ENCODE measurements at places on chromosomes 2 and 18. TPM values are rescaled to one million over a fixed set of nuclear protein-coding genes. Genes with fewer than 3 reads are reported as not detected.

Gene STK17B
- total RNA-seq: 483 TPM

Gene SERPINB13
- not detected for total RNA-seq

Gene PLGLB2
- 2.4 TPM for total RNA-seq

Gene EIF2AK2
- total RNA-seq: 101 TPM

Gene MEIS1
- not detected for total RNA-seq

Gene GALNT13
- total RNA-seq: 0.64 TPM

Gene SERPINB11
- total RNA-seq: not detected

Gene PROM2
- 0.82 TPM for total RNA-seq

Gene SERPINB4
- total RNA-seq: not detected

Gene WBP1
- total RNA-seq: 66.8 TPM

Gene SCN7A
- total RNA-seq: not detected

Gene PPP1R1C
- total RNA-seq: not detected

Gene CHRNG
- not detected for total RNA-seq

Gene ESPNL
- 0.09 TPM for total RNA-seq

Gene DNER
- not detected for total RNA-seq

Gene FEV
- not detected for total RNA-seq

Gene SKA1
- total RNA-seq: 27.8 TPM

Gene EPHA4
- 32.8 TPM for total RNA-seq

Gene KCNJ3
- not detected for total RNA-seq

Gene PDE1A
- total RNA-seq: not detected

Gene RAB27B
- 1.7 TPM for total RNA-seq

Gene CCDC121
- 1.1 TPM for total RNA-seq

Gene ORMDL1
- 105 TPM for total RNA-seq

Gene UCN
- 3.7 TPM for total RNA-seq

Gene TNFAIP6
- total RNA-seq: not detected

Gene DLX2
- not detected for total RNA-seq

All from activated naive CD8-positive, alpha-beta T cell treated with anti-CD3 and anti-CD28 coated beads, Interleukin-2, amount 10 ng/mL, durations not matched to agents 7 days and 5 days (primary cell).